ENCODE measurements at places on chromosomes 3 and 15. TPM values are rescaled to one million over a fixed set of nuclear protein-coding genes. Genes with fewer than 3 reads are reported as not detected.
A peak's percentile ranks its signal among the peaks of the same experiment; 100 is the strongest.

Gene AGTR1
- not detected for total RNA-seq

DNA sequence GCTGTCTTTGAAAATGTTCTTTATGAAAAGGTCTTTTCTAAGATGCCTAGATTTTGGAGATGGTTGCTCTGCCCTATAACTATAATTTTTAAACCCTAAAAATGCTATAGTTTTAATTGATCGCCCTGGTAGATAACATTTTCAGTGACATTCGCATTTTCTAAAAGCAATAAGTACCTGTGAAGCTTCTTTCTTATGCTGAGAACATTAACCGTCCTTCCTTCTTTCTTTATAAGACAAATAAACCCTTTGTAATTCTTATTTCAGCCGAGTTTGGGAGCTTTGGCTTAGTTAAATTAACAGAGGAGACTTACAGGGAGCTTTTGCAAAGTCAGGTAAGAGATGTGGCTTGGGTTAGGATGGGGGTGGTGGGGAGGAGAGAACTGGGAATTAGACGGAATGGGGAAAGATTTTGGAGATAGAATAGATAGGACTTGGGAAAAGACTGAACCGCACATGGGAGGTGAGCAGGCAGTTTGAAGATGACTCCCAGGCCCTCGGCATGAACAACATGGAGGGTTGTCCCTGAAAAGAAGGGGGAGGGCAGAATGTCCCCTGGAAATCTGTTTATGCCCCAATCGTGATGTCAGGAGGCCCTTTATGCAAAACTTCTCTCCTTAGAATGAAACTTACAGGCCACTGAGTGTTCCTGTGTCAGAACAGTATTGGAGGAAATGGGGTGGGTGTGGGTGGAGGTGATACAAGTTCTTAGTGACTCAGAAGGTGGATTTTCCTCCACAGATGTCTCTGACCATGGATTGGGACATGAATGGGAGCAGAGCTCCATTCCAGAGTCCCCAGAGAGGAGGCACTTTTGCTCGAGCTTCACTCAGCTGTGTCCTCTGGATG lies 76.2 kb upstream of the LARS2 start:
- no peak for DNase-seq

Gene TIGIT
- total RNA-seq: not detected

Gene MESP1
- 1.5 TPM for total RNA-seq

Gene RUVBL1
- 154 TPM for total RNA-seq

GRCh38 chr3:177005718-177006405 lies 191.4 kb downstream of the TBL1XR1 start:
- no peak for DNase-seq

Gene PAK6
- total RNA-seq: 0.12 TPM

Gene PIF1
- total RNA-seq: 26.6 TPM

DNA sequence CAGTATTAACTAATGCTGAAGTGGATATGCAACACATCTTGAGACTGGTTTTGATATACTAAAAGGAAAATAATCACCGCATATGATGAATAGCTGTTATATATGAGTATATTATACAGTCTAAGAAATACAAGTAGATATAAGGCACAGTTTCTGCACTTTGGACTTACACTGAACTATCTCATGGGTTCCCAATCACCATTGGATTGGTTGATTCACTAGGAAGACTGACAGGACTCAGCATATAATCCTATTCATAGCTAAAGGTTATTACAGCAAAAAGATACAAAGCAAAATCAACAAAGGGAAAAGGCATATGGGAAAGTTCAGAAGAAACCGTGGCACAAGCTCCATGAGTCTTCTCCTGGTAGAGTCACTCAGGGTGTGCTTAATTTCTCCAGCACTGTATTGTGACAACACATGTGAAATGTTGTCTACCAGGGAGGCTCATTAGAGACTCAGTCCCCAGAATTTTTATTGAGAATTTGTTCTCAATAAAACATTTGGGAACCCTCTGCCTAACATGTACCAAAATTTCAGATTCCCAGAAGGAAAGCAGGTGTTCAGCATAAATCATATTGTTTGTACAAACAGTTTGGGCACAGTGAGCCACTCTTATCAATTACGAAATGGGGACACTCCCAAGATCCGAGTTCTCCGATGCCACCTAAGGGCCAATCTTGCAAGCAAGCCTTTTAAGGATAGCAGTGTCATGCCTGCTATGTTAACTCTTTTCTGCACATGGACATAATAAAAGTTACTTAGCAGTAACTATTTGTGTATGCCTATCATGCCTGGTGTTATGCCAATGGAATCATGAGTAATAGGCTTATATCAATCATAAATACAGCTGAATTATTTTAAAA lies 26.8 kb downstream of the CMC1 start:
- DNase-seq: no peak

DNA sequence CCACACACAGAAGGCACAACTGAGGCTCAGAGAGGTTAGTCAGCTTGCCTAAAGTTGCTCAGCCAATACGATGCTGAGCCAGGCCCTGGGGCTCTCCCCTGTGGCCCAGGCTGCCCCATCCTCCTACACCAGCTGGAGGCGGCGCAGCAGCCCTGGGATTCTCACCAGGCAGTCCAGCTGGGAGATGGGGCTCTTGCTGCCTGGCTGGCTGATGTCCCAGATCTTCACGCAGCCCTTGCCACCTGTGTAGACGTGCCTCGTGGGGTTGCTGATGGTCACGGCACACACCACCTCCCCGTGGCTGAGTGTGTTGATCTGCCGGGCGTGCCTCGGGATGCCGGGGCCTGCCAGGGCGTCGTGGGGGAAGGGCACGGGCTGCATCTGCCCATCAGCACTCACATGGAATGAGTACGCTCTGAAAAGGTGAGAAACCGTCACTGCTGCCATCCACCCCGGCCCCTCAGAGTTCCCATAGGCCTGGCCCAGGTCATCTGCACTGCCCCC lies 42.8 kb downstream of the TLE3 start:
- DNase-seq: no peak

Gene TF
- not detected for total RNA-seq

GRCh38 chr3:192825657-192826200 lies 91.9 kb downstream of the MB21D2 start:
- peak; percentile 52 for DNase-seq

DNA sequence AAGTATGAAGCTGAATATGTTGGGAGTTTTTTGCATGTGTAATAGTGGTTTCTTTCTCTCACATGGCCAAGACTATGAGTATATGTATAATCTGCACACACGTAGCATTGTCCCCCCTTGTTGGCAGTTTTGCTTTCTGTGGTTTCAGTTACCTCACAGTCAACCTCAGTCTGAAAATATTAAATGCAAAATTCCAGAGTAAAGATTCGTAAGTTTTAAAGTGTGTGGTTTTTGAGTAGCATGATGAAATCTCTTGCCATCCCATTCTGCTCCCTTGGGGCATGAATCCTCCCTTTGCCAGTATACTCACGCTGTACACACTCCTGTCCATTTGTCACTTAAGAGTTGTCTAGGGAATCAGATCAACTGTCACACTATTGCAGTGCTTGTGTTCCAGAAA lies 742.0 kb upstream of the CCDC54 start:
- peak; percentile 77 for DNase-seq

Gene LRRN1
- not detected for total RNA-seq

DNA sequence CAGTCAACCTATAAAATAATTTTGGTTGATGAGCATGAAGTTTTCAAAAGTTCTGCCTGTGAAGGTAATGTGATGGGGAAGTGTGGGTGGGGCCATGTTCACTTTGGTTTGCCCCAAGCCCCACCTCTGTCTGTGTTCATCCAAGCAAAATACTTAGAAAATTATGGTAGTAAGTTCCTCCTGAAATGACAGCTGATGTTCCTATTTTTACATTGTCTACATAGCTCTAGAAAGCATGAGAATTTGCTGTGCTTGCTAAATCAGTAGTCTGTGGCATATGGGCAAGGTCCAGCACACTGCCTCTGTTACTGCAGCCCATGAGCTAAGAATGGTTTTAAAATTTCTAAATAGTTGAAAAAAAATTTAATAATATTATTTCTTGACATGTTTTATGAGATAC lies 21.9 kb upstream of the CP start:
- no peak for DNase-seq

Gene CHRFAM7A
- total RNA-seq: 17.5 TPM

Gene PYDC2
- total RNA-seq: not detected

Gene SLC6A11
- 1.6 TPM for total RNA-seq

Gene IRAK2
- total RNA-seq: 12.7 TPM

Gene RAD51
- total RNA-seq: 17.9 TPM

DNA sequence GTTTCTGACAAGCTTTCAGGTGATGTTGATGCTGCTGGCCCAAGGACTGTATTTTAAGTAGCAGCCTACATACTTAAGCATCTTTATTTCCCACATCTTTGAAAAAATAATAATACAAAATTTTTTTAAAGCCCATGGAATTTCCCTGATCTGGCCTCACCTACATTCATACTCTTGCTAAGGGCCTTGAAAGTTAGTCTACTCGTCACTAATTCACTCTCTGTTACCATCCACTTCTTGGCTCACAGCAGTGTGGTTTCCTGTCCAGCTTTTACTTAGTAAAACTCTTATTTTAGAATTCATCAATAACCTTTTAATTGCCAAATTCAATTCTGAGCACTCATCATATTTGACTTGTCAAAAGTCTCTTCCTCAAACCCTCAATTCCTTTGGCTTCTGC lies 59.3 kb upstream of the CRTC3 start:
- no peak for DNase-seq

DNA sequence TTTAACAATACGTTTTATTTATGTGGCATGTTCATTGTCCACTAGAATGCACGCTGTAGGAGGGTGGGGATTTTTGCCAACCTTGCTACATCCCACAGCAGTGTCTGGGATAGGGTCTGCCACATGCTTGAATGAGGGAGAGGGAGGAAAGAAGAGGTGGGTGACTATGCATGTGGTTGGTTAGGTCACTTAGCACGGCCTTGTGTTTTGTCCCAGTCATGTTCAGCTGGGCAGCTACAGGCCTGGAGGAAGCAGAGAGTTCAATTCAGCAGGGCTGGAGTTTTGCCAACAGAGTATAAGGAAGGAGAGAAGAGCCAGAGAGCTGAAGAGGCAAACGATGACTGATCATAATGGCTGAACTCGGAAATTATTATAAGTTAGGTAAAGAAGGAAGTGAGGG lies 268.4 kb upstream of the NSMCE3 start:
- peak; percentile 27 for DNase-seq

Gene LSMEM2
- 1.1 TPM for total RNA-seq

- DNase-seq: no peak
Observed at GRCh38 chr15:77091097-77091496, 20.2 kb upstream of the TSPAN3 start.

DNA sequence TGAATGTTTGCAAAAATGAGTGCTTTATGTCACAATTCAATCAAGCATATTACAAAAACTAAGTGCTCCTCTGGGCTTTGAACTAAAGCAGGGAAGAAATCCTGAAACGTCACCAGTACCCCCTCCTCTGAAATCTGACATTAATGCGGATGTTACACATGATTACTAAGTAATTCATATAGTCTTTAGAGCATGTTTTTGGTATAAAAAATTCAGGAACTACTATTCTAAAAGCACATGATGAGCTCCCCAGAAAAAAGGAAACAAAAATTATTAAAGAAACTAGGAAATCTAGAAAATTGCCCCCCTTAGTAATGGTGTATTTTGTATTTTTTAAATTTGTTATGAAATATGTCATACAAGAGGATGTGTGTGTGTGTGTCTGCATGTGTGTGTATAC lies 87.7 kb downstream of the MYO5A start:
- DNase-seq: no peak

- DNase-seq: peak; percentile 41
Observed at GRCh38 chr3:35639254-35640186, at the start of gene ARPP21. Gene ARPP21 (plus strand): TSS chr3:35639525. CDS start chr3:35681752, 42,227 bp downstream.

- no peak for DNase-seq
Observed at GRCh38 chr3:170361711-170362110, 4.2 kb downstream of the SKIL start.

DNA sequence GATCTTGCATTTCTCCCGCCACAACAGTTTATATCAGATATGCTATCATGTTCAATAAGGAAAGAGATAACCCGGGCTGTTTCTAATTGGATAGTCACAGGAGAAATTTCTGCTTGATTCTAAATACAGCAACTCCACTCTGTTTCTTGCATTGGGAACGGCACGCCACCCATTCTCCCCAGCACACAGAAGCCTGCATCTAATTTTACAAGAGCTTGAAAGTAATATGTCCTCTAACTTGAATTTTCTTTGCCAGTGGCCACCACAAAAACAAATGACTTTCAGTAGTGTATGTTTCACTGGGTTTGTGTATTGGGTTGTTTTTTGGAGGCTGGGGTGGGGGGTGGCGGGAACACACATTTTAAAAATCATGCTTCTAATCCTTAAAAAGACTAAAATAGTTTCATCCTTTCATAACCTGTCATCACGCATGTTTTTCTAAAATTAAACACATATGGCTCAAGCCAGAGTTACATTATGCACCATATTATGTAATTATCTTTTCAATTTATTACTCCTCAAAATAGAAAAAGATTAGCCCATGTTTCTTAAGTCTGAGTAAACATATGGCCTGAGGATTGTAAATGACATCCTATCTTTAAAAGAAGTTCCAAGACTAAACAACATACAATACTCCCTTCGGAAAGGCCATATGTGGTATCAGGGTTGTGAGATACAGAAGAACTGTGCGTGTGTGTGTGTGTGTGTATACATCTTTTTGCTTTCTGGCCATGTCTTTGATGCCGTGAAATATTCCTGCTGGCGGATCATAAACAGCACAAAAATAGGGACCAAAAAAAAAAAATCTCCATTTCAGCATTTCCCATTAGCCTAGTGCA lies 176.3 kb downstream of the FOXP1 start:
- no peak for DNase-seq

DNA sequence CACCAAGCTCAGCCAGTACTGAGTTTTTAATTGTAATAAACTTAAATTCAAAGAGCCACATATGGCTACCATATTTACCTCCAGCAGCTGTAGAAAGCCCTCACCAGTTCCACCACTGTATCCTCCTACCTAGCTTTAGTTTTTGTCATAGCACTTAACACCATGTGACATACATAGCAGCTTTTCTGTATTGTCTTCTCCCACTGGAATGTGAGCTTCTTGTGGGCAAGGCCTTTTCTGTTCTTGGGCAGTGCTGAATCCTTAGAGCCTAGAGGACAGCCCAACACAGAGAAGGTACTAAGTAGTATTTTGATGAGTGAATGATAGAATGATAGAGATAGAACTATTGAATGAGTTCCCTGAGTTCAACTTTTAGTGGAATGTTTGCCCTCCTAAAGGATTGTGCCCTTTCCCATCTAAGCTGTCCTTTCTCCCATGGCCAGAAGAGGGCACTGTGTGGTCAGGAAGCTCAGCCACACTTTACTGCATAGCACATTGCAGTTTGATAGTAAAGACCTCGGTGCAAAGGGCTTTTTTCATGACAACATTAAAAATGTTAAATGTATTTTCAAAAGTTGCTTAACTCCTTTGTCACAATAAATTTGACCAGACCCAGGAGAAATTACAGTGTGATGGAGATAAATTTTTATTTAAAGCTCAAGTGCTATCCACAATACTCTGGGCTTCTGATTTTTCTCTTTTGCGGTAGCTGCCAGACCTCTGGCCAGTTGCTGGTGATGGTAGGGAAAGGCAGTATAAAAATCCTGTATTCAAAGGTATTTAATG lies 115.8 kb downstream of the GHSR start:
- DNase-seq: peak; percentile 75

- DNase-seq: no peak
Observed at GRCh38 chr3:26260139-26260538, 362.4 kb upstream of the LRRC3B start.

- no peak for DNase-seq
Observed at GRCh38 chr3:180961087-180961486, 28.4 kb downstream of the DNAJC19 start.

Gene BBX
- total RNA-seq: 52.3 TPM

Gene PRR20G
- not detected for total RNA-seq

All from Daoy (cell line).